ENCODE measurements at places on chromosomes 6 and 20.
A peak's percentile ranks its signal among the peaks of the same experiment; 100 is the strongest.

- peak; percentile 30 for DNase-seq
These were observed 47.2 kb upstream of the FLRT3 start for GRCh38 chr20:14384416-14385175.

DNA sequence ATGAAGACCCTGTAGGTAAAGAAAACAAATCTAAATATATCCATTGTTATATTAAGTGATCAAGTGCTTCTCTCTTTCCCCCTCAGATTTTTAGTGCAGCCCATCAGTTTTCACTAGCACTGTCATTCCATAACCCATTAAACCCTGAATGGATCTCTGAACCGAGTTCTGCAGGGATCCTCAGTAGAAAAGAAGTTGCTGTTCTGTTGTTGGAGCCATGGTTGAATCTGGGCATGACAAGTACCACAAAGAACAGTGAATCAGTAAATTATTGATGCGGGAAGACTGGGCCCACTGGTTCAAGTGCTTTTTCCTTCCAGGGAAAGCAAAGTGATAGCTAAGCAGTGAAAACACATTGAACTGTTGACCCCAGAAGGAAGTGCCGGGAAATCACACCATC, 60.4 kb downstream of the LAMP5 start:
- DNase-seq = no peak

GRCh38 chr20:50283922-50284810, 93.5 kb downstream of the CEBPB start:
- DNase-seq = no peak

DNA sequence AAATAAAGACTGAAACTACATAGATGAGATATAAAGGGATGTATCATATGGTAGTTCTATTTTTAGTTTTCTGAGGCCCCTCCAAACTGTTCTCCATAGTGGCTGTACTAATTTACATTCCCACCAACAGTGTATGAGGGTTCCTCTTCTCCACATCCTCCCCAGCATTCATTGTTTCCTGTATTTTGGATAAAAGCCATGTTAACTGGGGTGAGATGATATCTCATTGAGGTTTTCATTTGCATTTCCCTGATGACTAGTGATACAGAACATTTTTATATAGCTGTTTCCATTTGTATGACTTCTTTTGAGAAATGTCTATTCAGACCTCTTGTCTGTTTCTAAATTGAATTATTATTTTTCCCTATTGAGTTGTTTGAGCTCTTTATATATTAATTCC, 229.3 kb downstream of the RFPL4B start:
- DNase-seq = no peak

DNA sequence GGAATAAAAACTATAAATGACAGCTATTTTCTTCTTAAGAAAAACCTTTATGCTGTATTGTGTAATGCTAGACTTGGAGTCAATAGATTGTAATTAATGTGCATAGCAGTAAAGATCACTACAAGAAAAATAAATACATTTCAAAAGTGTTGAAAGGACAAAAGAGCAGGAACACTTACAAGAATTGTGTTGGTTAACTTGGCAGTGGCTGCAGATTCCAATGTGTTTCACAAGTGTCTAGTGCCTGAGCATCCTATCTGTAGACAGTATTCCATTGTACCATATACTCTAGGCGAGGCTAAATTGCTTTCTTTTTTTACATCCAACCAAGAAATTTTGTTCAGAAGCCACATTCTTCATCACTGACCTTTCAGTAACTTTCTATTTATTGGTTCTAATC, 924.1 kb downstream of the EPHA7 start:
- no peak for DNase-seq

DNA sequence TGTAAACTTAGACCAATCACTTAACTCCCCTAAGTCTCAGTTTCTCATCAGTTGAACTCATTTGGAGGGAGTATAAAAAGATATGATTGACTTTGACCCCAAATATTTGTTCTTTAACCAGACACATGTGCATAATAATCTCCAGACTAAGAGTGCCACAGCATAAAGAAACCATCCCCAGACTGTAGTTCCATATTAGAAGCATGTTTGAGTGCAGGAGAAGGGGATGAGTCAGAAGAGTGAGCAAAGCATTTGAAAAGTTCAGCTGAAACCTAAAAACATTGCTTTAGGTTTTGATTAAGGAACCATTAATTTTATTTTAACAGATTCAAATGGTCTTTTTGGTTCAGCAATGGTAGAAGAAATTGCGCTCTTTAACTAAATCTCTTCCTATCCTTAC, 654.8 kb downstream of the UTRN start:
- DNase-seq = no peak

- DNase-seq = no peak
These were observed 13.4 kb upstream of the RPS6KA2 start for GRCh38 chr6:166640342-166641043.

- no peak for DNase-seq
These were observed 4.4 kb upstream of the VIP start for GRCh38 chr6:152746172-152746553.

GRCh38 chr6:99761711-99762110, 155.1 kb downstream of the PRDM13 start:
- no peak for DNase-seq

DNA sequence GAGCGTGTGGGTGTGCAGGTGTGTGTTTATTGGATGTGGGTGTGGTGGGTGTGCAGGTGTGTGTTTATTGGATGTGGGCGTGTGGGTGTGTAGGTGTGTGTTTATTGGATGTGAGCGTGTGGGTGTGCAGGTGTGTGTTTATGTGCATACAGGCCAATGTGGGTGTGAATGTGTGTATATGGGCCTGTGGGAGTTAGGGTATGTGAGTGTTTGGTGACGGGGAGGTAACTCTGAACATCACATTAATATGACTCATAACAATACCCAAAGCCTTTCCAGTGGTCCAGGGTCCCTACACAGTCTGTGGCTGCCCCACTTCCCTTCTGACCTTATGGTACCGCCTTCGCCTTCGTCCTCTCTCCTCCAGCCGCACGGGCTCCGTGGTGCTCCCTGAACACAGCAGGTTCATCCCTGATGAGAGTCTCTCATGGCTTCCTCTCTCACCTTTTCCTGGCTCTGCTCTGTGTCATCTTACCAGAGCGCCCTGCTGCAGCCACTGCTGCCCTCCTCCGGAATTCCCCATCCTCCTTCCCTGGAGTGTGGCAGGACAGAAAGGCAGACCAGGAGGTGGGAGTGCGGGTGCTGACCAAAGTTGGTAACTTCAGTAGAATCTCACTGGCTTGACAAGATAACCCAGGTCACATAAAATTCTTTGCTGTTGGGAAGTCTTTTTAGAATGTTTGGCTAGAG, 80.0 kb downstream of the SLC2A10 start:
- DNase-seq = no peak

GRCh38 chr20:19588732-19589131, 169.3 kb upstream of the RIN2 start:
- peak; percentile 3 for DNase-seq

DNA sequence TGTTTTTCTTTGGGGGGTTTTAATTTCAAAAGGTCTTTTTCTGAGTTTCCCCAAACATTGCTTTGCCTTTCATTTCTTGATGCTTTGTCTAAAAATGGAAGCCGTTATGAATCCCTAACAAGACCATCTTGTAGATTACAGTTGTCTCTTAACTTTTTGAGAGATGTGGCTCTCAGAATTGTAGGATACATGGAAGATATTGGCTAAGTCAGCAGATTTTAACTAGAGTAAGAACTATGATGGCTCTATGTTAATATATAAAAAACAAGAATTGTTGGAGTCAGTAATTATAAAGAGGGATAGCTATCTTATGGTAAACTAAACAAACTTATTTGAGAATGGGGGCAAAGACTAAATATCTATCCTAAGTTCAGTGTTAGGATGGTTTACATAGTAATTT, 96.6 kb upstream of the HS3ST5 start:
- no peak for DNase-seq

DNA sequence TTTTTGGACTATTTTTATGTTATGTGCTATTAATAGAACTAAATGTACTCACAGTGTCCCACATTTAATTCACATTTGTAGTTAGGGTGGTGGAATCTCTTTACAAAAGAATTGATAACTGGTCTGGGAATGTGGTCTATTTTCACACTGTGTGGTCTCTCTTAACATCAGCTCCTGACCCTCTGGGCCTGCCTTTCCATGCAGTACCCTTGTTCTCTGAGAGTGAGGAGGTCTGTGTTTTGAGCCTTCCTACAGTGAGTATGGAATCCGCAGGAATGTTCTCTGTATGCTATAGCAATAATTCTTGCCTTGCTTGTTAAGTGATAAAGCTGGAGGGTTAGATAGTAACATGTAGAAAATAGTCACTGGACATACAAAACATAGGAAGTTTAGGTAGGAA, 717.3 kb upstream of the POU3F2 start:
- DNase-seq = no peak

Data from G401 (cell line).